ENCODE measurements at places on chromosomes 1 and 21. TPM values are rescaled to one million over a fixed set of nuclear protein-coding genes. Genes with fewer than 3 reads are reported as not detected.

DNA sequence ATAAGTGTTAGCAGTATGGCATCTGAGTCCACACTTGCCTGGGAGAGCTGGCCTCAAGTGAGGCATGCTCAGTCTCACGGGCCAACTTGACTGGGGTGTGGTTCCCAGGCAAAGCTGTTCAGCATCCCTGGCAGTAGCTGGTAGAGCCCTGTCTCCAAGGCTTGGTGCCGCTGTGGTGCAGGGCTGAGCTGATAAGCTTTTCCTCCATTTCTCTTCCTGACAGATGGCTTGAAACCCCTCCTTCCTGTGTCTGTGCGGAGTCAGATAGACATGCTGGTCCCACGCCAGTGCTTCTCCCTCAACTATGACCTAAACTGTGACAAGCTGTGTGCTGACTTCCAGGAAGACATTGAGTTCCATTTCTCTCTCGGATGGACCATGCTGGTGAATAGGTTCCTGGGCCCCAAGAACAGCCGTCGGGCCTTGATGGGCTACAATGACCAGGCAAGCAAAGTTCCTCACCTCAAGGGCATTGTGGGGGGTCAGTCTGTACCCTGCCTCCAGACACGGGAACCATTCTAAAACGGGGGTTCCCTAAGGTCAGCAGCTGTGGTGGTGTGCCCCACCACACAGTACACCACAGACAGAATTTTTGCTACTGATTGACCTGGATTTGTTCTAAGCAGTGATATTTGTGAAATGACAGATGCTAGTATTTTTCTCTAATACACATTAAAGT, 13.7 kb upstream of the MIIP start:
- DNase-seq = no peak

GRCh38 chr1:61183471-61184039, 101.2 kb downstream of the NFIA start:
- no peak for DNase-seq

DNA sequence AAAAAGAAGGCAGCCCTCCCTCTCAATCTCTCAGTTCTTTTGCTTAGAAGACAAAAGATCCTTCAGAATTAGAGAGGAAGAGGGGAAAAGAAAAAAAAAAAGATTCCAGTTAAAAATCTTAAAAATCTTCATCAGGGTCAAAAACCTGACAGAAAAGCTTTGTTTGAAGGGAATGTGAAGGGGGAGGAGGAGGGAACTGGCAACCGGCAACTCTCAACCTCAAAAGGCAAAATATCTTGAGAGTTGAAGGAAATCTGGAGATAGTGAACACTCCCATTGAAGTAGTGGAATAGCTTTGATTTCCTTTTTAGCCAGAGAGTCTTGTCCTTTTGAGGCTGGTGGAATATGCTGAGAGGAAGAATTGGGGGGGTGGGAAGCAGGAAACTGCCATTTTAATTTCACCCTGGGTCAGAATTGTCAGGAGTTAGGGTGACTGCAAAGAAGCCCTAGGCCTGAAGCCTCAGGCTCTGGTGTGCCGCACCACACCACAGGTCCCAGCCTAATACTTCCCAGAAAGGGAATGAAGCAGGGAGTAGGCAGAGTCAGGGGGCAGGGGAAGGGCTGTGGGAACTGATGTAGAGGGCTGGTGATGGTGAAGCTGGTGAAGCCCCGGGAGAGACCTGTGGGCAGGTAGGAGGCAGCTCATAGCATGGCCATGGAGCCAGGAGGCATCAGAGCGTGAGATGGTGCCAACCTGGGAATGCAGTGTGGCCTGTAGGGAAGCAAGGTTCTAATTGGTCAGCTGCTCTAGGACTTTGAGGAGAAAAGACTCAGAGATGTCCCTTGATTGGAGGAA, 24.6 kb downstream of the KIRREL1 start:
- no peak for DNase-seq

GRCh38 chr1:101377084-101377835, 140.4 kb downstream of the S1PR1 start:
- no peak for DNase-seq

GRCh38 chr1:241012708-241013340, 344.2 kb downstream of the RGS7 start:
- no peak for DNase-seq

GRCh38 chr1:174626031-174627025, 178.6 kb downstream of the GPR52 start:
- DNase-seq = peak; percentile 74

DNA sequence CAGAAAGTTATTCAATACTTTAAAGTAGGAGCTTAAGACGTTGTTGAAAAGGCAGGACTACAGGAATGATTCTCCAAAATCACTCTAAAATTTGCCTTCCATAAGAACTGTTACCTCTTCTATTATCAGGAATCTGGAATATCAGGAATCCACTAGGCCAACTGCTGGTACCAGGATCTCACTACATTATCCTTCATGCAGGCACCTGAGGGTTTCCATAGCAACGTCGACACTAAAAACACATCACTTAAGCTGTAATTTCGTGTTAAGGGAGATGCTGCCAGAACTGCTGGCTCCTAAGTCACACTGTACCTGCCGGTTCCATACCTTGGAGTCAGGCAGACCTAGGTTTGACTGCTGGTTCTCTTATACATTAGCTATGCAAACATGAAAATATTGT, 139.7 kb upstream of the C1orf87 start:
- no peak for DNase-seq

ACTL8 gene
- not detected for total RNA-seq

PPIAL4G gene
- not detected for total RNA-seq

CRB1 gene
- total RNA-seq = 0.13 TPM

DNA sequence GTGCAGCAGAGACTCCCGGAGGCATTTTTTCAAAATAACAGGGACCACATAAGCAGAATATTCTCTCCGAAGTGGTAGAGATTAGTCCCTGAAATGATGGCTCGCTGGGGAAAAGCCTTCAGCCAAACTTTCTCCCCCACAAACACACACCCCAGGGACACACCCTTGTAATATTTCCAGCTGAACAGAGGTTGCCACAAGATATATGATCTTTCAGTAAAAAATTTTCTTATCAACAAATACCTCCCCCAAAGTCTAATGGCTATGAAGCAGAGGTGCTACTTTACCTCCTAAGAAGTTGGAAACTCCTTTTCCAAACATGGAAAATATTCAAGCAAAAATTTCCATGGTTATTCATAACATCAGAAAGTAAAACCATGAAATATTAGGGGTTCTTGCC, 190.2 kb upstream of the PALMD start:
- DNase-seq = no peak

GRCh38 chr1:43880604-43881003, 53.0 kb upstream of the ARTN start:
- no peak for DNase-seq

- no peak for DNase-seq
Observed at GRCh38 chr1:246157516-246157915, 349.6 kb downstream of the SMYD3 start.
